Testis (tissue), 5 donors: ENCODE measurements at places on chromosomes 7 and 10. TPM values are rescaled to one million over a fixed set of nuclear protein-coding genes. Genes with fewer than 3 reads are reported as not detected.

RARRES2 gene
- total RNA-seq = 58.8 TPM

ABCC2 gene
- 0.81 TPM for total RNA-seq

DNA sequence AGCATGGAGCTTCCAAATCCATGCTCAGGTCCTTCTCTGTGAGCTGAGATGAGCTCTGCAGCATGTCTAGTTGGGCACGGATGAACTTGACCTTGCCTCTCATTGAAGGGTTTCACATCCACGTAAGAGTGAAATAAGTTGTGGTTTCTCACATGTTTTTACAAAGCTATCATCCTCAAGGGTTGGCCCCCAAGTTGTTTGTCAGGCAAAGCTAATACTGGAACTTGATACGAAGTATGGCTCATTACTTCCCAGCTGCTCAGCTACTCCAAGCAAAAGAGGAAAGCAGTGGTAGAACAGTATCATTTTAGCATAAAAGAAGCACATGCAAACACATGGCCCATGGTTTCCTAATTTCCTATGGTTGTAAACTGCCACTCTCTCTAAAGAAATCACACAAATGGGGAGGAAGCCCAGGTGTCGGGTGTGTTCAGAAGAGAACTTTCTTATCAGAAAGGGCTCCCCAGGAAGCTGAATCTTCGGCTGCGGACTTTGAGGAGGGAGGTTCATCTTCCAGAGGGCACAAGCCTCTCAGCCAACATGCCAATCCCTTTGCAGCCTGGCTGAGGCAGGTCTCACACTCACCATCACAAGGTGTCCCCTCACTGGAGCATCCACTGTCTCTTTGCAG is 45.3 kb downstream of the PDLIM1 start:
- DNase-seq = no peak
- H3K36me3 ChIP-seq = no peaks in the 10 kb centered on the region
- peaks cover 7% of the 10 kb centered on the region for H3K4me1 ChIP-seq
- H3K4me3 ChIP-seq = no peak overlapping the region
- no peaks in the 10 kb centered on the region for H3K27me3 ChIP-seq

GRCh38 chr7:18740579-18740988 is 245.0 kb downstream of the HDAC9 start:
- H3K4me3 ChIP-seq = no peak overlapping the region
- no peaks in the 10 kb centered on the region for H3K27me3 ChIP-seq
- no peaks in the 10 kb centered on the region for H3K4me1 ChIP-seq
- no peak for DNase-seq

DNA sequence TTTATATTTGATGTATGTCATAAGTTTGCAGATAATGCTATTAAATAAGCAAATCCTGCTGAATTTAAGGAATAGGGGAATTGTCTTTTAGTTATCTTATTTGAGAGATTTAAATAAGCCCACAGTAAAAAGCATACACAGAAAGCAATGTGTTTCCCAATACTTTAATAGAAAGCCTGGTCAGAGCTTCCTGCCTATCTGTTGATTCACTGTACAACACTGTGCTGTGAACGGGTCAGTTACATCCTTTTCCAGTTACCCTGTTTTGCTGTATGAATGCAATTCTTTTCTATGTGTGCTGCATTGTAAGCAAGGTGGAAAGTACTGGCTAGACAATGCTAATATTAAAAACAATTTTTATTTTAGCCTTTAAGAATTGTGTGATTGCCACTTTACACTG is 81.2 kb downstream of the ANKRD7 start:
- no peaks in the 10 kb centered on the region for H3K27me3 ChIP-seq
- H3K27ac ChIP-seq = no peak overlapping the region
- H3K4me3 ChIP-seq = no peak overlapping the region
- no peaks in the 10 kb centered on the region for H3K4me1 ChIP-seq
- no peak for DNase-seq

DNA sequence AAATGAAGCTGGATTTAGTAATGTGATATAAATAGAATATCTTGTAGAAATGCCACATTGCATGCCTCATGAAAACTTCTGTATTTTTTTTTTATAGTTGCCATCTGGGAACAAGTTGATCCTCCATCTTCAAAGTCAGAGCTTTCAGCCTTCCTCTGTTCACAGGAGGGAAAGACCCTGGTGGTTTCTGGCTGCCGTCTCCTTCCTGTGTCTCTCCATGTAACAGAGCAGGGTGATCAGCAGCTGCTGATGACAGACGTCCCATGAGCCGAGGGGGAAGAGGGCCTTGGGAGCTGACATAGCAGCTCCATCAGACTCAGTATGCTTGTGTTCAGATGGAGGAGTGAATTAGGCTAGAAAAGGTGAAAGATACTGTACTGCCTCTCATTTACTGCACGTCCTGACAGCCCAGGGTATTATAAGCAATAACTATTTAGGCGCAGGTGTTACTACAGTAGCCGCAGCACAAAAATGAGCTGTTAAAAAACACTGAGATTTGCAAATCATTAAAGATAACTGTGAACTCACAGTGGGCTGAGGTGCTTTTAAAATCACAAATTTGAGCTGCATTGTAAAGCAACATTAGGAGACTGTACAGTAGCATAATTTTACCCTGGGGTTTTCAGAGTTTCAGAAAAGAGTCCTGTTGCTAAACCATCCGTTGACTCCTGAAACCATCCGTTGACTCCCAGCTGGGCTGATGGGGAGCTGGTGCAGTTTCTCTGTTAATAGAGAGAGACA is 103.3 kb downstream of the CFAP58 start:
- no peak overlapping the region for H3K27ac ChIP-seq
- H3K4me3 ChIP-seq = no peak overlapping the region
- no peaks in the 10 kb centered on the region for H3K36me3 ChIP-seq
